ENCODE measurements at places on chromosomes 5 and 9.

GRCh38 chr5:170496662-170497028 is 7.2 kb upstream of the KCNIP1 start:
- no peak for DNase-seq

DNA sequence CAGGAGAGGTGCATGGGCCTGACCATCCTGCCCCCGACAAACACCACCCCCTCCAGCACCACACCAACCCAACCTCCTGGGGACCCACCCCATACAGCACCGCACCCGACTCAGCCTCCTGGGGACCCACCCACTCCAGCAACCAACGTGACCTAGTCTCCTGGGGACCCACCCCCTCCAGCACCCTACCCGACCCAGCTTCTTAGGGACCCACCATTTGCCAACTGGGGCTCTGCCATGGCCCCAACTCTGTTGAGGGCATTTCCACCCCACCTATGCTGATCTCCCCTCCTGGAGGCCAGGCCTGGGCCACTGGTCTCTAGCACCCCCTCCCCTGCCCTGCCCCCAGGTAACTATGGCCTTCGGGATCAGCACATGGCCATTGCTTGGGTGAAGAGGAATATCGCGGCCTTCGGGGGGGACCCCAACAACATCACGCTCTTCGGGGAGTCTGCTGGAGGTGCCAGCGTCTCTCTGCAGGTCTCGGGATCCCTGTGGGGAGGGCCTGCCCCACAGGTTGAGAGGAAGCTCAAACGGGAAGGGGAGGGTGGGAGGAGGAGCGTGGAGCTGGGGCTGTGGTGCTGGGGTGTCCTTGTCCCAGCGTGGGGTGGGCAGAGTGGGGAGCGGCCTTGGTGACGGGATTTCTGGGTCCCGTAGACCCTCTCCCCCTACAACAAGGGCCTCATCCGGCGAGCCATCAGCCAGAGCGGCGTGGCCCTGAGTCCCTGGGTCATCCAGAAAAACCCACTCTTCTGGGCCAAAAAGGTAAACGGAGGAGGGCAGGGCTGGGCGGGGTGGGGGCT is 4.6 kb downstream of the CEL start:
- DNase-seq, result no peak

DNA sequence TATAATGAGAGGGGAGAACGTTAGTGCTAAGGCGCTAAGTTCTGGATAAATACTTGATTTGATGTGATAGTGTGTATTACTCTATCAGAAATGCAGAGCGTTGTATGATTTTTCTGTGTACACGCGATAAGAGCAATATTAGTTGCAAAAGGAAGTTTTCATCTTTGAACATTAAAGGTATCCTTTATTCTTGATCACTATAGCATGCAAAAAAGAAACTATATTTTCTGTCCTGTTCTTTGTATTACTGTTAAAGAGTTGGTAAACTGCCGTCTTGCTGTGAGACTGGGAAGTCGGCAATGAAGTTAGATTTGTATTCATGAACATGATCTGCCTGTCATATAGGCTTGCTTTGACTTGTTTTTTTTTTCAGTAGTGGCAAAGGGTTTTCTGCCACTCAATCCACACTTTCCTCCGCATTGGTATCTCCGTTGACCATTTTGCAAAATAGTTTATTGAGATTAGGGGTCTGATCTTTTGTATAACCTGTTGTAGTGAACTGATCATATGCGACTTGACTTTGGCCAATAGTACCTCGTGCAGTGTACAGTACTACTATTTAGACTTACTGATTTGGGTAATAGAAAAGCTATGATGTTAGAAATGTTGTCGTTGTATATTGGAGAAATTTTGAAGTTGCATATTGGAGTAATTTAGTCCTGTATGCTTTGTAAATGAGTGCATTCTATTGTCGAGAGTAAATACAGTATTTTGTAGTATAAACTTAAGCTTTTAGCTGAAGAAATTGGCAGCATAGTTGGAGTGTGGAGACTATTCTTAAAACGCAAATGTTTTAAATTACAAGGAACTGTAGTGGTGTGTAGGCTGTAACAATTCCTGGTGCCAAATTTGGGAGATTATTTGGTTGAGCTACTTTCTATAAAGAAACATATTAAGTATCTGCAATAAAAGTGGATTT is 1.7 kb downstream of the DENND4C start:
- no peak for DNase-seq

DNA sequence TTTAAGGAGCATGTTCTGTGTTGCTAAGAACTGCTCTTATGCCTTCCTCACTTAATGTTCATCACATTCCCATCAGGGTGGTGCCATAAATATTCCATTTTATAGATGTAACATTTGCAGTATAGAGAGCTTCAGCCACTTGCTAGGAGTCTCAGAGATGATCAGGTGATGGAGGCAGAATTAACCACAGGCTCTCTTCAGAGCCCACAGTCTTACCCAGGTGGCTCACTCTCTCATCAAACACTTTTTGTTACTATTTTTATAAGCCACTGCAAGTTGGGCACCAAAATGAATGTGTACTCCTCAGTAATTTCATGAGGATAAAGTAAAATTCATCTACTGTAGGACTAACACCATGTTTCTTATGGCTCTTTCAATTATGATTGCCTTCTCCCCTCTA is 491.5 kb upstream of the DAP start:
- no peak for DNase-seq

- DNase-seq, result no peak
Observed at GRCh38 chr9:21728781-21729180, 73.7 kb upstream of the MTAP start.

- DNase-seq, result no peak
Observed at GRCh38 chr5:112641515-112642110, 96.1 kb upstream of the APC start.

- DNase-seq, result no peak
Observed at GRCh38 chr9:40927260-40927631, 201.2 kb downstream of the FOXD4L6 start.

GRCh38 chr5:157049605-157050004 is 9.3 kb downstream of the HAVCR1 start:
- DNase-seq, result no peak

DNA sequence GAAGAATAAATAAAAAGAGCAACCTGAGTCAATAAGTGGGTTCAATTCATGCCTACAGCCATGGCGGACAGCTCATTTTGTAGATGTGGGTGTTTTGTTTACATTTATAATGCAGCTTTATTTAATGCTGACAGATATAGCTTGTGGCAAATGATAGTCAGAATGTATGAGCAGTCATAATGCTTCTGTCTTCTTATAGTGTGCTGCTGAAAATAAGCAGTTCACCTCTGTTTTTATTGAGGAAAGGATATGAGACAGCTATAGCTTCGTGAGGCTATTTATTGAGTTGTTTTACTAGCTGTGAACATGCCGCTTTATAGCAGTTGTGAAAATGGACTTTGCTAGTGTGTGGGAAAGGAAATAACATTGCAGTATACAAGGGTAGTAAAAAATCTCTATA is 147.4 kb downstream of the PBX3 start:
- no peak for DNase-seq

DNA sequence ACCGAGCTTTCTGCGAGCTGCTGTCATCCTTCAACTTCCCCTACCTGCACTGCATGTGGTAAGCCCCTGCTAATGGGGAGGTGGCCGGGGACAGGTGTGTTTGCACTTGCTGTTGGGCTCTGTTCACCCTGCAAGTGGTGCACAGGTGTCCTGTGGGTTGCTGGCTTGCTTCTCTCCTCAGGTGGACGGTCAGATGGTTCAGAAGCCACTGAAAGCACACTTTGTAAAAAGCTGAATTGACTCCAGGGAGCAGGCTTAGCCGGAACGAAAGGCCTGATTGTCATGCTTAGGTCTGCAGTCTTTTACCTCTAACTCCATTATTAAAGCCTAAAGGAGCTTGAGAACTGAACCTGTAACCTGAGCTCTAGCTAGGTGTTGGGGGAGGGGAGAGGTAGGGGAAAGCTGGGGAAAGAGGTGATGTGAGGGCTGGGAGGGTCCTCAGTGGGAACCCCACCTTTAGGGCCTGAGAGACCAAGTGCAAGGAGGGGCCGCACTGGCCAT is 37.6 kb downstream of the ACER2 start:
- DNase-seq, result no peak

- DNase-seq, result no peak
Observed at GRCh38 chr9:98572796-98573195, 135.9 kb downstream of the GABBR2 start.

DNA sequence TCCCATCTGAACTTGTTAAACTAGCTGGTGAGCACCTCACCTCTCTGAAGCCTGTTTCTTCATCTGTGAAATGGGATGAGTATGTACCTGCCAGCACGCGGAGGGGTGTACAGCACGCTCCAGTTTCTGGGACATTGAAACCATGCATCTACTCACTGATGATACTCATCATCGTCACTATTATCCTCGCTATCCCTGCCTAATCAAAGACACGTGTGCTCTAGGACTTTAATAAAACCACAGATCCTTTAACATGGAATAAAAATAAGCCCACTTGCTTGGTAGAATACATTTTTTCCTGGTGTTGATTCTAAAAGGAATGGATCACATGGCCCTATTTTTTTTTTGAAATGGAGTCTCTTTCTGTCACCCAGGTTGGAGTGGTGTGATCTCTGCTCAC is 37.3 kb upstream of the POMT1 start:
- no peak for DNase-seq

DNA sequence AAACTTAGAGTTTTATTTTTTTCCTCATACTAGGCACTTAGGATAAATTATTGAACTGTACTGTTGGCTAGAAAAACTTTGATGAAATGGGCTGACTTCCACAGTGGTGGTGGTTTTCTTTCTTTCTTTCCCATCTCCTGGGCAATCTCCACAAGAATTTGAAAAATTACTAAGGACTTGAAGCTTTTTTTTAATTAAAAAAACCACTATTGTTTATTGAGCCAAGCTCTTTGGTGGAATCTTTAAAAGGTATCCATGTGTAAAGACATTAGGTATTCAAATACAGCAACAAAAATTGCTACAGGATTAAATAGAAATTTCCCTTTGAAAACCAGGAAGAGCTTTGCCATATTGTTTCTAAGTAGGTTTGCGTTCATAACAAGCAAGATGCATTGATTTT is 14.1 kb downstream of the MARCHF6 start:
- DNase-seq, result no peak

- DNase-seq, result no peak
Observed at GRCh38 chr9:94950579-94951323, 224.3 kb downstream of the AOPEP start.

- no peak for DNase-seq
Observed at GRCh38 chr5:107669096-107670031, 1.4 kb downstream of the EFNA5 start.

DNA sequence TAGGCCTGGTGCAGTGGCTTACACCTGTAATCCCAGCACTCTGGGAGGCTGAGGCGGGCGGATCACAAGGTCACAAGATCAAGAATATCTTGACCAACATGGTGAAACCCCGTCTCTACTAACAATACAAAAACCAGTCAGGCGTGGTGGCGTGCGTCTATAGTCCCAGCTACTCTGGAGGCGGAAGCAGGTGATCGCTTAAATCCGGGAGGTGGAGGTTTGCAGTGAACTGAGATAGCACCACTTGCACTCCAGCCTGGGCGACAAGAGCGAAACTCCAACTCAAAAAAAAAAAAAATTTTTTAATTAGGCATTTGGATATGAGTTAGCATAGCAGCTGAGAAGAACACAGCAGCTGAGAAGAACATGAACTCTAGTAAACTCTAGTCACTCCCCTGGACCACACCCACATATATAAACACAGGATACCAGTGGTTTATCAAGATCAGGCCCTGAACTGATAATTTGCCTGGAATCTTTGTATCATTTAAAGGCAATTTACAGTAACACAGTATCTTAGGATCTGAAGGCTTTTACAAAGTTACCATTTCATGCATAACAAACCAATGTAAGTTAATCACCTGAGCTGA is 4.6 kb upstream of the UGCG start:
- DNase-seq, result peak; percentile 59

DNA sequence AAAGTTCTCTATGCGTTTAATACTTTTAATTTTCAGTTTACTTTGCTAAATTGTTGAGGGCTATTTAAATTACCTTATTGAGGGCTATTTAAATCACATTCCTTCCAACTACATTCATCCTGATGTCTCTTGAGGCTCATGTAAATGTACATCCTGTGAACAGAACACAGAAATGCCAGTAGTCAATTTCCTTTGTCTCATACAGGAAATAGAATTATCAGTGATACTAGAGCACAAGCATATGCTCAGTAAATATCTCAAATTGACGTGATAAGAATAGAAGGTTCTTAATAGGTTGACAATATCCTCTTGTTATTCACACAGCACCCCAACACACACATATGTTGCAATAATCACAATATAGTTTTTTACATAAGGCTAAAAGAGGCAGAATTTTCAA is 449.0 kb downstream of the CYLC2 start:
- no peak for DNase-seq

DNA sequence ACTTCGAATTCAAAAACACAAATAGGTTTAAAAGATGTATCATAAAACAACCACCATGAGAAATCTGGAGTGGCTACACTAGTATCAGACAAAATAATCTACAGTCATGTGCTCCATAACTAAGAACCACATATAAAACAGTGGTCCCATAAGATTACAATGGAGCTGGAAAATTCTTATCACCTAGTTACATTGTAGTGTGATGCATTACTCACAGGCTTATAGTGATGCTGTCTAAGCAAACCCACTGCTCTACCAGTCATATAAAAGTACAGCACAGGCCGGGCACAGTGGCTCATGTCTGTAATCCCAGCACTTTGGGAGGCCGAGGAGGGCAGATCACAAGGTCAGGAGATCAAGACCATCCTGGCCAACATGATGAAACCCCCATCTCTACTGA is 160.1 kb downstream of the ROR2 start:
- DNase-seq, result no peak

DNA sequence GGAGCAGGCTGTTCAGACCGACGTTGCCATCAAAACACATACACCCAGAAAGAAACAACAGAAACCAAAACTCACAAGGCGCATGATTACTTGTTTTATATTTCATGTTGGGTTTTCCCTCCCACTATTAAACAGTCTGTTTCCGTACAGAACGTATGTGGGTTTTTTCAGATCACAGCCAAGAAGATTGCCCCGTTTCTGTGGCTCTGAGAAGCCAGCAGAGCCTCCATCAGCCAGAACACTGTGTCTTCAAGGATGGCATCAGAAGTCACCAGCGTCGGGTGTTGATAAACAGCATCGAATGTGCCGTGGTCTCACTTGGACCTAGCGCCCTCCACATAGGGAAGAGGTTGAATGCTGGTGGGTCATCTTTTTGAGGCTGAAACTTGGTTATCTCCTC is 42.8 kb downstream of the FAM78A start:
- peak; percentile 22 for DNase-seq

- no peak for DNase-seq
Observed at GRCh38 chr5:156375895-156376495, 49.0 kb downstream of the SGCD start.

- no peak for DNase-seq
Observed at GRCh38 chr5:106780355-106780754, 890.4 kb downstream of the EFNA5 start.
